ENCODE measurements at places on chromosomes 11 and 22.

DNA sequence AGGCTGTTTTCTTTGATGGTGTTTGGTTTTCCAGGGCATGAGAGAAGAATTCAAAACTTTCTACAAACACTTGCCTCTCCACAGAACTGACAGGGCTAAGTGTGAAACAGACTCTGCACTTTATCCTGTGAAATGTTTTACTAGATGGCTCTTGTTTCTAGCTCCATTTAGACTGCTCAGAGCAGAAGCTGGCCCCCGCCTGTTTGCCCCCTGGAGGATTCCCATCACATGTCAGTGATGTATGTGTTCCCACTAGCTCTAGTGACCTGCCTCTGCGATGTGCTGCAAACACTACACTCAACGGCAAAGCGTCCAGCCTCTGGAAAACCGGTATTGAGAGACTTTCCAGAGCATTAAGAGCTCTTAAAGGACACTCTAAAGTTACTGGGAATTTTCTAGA, 41.4 kb upstream of the PCF11 start:
- no peak for DNase-seq

DNA sequence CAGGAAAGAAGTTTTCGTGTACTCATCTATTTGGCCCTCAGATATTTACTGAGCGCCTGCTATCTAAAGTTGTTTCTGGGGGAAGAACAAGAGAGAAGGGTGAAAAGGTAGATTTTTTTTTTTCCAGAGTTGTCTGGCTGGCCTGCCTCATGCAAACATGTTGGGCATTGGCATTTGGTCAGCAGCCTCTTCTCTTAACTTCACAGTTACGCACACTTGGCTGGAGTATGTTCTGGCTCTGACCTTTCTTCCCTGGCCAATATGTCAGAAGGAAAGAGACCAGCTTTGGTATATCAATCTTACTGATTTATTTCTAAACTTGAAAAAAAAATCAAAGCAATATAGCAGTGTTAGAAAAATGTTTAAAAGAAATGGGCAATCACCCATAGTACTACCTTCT, 54.2 kb upstream of the GRAMD1B start:
- DNase-seq: no peak

DNA sequence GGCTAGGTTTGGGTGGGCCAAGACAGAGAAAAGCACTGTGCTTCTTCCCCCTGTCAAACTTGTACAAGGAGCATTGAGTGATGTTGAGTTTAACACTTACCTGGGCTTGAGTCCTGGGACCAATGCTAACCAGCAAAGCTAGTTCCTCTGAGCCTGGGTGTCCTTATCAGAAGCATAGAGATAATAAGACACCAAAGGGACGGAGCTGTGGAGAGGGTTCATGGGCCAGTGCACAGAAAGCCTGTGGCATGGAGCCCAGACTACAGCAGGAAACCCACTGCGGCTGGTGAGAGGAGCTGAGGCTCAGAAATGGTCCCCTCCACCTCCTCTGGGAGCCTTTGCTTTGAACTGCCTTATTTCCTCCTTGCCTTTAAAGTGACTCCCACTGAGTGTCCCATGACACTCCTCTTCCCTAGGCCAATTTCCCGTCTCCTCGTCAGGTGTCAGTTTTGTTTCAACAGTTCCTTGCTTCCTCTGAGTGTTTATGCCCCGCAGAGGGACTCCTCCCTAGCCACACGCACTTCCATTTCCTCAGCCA, 9.4 kb downstream of the SLCO2B1 start:
- no peak for DNase-seq

DNA sequence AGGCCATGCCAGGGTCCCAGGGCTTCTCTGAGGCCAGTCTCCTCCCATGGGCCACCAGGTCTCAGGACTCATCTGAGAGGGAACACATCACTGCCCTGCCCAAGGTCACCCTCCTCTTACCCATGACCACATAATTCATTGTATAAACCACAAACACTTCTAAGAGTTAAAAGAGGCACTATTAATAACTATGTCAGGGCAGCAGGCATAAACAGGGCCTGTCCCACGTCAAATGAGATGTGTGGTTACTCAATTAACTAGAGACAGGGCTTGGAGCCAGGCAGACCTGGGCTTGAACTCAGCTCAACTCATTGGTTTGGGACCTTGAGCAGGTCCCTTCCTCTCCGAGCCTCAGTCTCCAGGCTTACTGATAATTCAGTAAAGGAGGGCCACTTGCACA, 33.1 kb downstream of the ARAP1 start:
- DNase-seq: no peak

- DNase-seq: no peak
Measured at GRCh38 chr11:69444381-69445130, 36.9 kb upstream of the LINC01488 start.

DNA sequence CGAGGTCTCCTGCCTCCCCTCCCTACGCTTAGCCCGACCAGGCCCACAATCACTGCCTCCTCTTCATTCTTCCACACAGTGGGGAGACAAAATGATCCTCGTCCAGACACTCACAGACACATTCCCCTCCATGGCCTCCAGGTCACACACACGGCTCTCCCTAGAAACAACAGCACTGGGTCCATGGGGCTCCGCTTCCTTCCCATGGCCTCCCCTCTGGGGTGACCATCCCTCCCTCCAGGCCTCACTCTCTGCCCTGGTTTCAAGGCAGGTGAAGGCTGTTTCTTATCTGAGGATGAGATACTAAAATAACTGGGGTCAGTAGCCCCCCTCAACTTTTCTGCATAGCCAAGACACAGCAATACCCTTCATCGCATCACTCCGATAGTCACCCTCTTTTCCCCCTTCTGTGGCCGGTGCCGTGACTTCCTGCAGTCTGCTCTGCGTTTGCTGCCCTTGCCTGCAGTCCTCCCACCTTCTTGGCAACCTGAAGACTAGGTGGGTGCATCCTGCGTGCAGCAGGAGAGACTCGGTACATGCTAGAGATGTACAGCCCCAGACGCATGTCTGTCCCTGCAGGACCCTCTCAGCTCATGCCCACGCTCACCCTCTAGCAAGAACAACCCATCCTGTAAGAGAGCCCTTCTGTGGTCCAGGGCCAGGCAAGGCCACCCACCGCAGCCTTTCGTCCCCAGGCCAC, 55.8 kb downstream of the CD6 start:
- DNase-seq: no peak

DNA sequence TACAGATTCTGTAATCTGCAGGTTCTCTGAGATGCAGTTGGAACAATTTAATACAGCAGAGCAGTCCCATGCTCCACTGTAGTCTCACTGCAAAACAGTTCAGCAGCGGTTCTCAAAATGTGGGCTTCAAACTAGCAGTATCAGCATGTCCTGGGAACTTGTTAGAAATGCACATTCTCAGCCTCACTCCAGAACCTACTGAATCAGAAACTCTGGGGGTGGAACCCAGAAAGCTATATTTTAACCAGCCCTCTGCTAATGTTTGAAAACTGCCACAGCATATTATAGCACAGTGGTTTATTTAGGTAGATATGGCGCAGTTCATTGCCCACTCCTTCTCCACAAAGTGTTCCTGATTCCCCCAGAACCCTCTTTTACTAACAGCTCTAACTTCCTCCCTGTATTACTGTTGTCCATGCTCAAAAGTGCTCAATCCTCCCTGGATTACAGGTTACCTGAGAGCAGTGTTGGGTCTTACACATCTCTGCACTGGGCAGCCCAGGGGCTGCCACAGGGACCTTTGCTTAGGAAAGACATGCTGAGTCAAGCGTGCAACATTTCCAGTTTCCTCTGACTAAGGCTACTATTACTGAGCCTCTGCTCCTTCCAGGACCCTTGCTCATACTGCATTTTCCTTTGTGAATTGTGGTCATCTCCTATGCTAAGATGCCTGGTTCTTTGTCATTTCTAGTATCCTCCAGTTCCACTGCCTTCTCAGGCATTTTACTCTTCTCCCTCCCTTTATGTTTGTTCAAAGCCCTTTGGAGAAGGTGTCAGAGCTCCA, 7.7 kb upstream of the DGAT2 start:
- DNase-seq: no peak

- no peak for DNase-seq
Measured at GRCh38 chr11:14750911-14751310, 107.3 kb downstream of the PDE3B start.

DNA sequence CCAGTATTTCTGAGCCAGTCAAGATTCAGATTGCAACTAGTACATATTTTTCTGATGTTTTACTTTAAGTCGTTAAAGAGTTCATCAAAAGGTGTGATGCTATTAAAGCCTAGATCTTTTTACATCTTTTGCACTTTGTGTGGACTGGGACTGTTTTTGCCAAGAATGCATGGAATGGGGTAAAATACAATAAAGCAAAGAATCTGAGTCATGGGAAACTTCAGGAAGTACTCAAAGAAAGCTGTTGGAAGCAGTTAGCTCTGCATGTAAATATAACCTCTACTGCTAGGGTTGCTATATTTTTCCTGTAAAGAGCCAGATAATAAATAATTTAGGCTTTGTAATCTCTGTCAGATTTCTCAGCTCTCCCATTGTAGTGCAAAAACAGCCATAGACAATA, 20.9 kb downstream of the ATXN10 start:
- no peak for DNase-seq

DNA sequence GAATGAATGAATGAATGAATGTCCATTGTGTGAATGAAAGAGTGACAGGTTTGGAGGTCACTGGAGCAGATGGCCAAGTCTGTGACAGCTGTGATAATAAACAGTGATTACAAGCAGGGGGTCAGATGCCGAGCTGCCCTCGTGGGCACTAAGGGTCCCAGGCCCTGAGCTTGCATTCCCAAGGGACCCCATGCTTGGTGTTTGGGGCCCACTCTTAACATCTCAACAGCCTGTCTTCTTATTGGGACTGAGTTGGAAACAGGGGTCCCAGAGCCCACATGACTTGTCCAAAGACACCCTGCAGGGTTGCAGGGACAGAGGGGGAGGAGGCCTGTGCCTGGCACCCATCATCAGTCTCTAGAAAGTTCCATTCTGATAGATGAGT, 12.0 kb upstream of the ANO1 start:
- no peak for DNase-seq

DNA sequence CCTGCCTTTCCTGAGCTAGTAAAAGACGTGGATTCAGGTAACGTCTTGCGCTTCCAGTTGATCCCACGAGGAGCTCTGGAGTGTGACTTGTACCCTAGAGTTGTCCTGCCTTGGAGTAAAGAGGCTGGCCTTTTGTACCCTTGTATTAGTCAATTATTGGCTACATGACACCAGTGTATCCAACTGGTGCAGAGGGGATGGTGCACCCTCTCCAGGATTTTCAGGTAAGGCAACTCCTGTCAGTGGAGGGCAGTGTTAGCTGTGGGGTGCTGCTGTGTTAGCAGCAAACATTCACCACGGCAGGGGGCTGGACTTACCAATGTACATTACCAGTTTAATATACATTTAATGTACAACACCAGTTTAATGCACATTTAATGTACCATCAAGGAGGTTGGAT, 233.5 kb downstream of the MIAT start:
- DNase-seq: no peak

- peak; percentile 24 for DNase-seq
Measured at GRCh38 chr11:93543292-93543977, at the start of gene SMCO4. SMCO4 (minus strand) TSS chr11:93543391; CDS start chr11:93479189, 64,202 bp downstream.

- no peak for DNase-seq
Measured at GRCh38 chr11:117921893-117922292, 7.3 kb downstream of the TMPRSS13 start.

- DNase-seq: no peak
Measured at GRCh38 chr11:110297076-110297725, 787 bp upstream of the RDX start.

DNA sequence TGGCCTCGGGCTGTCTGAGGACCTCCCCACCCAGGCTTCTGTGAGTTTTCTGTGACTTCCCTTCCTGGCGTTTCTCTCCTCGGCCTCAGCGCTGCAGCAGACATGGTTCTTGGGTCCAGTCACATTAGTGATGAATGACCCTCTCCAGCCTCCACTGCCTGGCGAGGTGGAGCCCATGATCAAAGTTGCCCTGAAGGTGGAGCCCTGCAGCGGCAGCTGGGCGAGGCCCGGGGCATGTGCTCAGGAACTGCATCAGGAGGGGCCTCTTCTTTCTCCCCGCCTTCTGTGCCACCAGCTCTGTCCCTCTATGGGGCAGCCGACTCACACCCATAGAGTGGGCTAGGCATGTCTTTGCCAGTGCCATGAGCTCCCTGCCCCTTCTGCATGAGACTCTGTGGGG, 1079.7 kb downstream of the TBC1D22A start:
- DNase-seq: no peak

DNA sequence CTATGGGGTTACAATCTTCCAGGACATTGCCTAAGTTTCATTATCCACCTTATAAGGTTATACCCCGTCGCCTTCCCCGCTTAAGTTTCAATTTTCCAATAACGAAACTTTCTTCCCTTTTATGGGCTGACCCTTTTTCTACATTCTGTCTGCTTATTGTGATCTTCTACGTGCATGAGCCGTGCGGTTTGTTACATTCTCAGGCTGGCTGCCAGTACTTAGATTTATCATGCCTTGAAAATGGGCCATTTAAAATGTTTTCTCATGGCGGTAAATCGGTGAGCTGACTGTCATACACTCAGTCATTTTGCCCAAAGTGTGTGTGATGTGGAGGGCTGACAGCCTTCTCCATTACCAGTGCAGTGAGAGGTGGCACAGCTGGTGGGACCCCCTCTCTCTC, 23.3 kb downstream of the DGCR6L start:
- DNase-seq: no peak

DNA sequence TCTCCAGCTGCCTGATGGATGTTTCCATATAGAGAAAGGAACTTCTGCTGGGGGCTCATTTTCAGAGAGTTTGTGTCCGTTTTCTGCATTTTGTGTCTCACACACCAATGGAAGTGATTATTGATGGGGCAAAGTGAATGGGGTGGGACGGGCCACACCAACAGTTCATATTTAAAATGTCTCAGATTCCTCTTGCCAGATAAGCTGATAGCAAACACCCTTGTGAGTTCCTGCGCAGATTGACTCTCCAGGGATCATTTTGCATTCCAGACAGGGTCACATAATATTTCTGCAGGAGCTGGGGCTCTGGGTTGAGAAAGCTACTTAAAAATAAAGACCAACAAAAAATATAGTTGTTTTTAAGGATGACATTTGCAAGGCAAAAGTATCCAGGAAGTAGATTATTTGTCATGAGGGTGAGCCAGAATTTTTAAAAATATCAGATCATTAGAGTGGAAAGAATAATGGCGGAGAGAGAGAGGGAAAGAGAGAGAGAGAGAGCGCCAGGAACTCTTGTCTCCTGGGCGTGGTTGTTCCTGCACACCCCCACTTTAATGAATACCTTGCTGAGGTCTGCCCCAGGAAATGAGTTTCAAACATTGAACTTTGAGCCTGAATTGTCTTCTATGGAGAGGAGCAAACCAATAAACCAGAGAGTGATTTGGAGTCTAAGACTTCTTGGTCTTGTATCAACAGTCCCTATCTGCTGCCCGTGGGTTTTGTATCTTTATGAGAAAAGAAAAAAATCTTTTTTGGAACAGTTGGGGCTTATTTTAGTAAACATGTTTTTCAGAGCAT, 33.3 kb downstream of the MICAL2 start:
- no peak for DNase-seq

GRCh38 chr22:23382428-23383218, 197.5 kb downstream of the IGLL1 start:
- no peak for DNase-seq

GRCh38 chr11:44398266-44399030, 88.5 kb upstream of the ALX4 start:
- no peak for DNase-seq

GRCh38 chr11:105168457-105168856, 28.9 kb upstream of the CARD18 start:
- no peak for DNase-seq
